ENCODE measurements at places on chromosomes 2 and 18.

DNA sequence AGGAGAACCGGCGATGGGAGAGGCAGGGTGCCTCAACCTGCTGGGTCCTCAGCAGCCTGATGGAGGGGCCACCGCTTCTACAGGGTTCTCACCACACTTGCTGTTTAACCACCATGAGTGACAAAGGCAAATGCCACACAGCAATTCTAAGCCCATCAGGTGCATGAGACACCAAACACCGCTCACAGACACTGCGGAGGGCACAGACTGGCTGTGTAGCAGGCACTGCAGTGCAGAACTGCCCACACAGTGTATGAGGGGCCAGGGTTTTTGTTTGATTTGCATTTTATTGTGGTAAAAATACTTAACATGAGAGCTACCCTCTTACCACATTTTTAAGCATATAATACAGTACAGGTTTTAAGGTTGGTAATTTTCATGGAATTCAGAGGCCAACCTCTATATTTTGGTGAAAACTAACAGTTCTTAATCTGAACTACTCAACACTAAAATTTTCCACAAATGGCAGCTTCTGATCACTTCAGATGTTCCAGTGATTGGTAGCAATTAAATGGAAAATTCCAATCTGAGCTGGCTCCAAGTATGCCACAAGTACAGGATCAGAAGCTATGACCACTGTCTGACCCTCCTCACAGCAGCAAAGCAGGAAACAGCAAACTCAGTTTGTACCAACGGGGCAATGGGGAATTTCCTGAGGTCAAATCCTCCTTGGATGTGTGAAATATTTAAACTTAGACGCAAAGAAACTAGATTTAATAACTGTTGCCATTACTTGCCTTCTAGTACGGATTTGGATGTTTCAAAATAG is 67.7 kb downstream of the FAM210A start:
- DNase-seq, result peak; percentile 12

DNA sequence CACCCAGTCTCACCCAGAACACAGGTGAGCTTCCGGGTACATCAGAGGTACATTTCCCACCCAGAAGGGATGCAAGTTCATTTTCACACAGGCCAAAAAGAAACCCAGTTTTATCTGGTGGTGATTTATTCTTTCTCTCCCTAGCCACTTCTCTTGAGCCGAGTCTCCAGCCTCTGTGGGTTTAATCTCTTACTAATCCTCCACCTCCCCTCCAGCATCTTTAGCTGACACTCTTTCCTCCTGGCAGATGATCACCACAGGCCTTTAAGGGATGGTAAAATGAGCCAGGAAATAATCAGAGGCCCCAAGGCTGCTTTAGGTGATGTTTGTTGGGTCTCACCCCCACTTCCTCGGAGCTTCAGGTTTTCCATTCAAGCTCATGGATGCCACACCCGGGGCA is 145.7 kb upstream of the DLX2 start:
- DNase-seq, result no peak

DNA sequence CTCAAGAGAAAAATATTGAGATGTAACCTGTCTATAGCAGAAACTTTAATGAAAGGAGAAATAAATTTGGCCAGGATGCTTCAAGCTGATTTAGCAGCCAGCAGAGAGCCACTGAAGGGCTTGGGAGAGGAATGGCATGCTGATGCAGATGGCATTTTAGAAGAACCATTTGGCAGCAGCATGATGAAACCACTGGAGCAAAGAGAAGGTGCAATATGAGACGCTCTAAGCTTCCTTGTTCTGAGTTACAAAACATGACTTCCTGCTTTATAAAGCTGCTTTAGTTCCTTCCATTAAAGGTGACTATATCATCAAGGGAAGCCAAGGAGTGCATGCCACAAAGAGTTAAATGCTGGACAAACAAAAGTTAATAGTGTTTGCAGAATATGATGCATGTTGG is 189.7 kb downstream of the PID1 start:
- no peak for DNase-seq

GRCh38 chr18:39772155-39772919 is 2182.7 kb upstream of the PIK3C3 start:
- DNase-seq, result no peak

- DNase-seq, result no peak
These were observed 68.6 kb upstream of the PXDN start for GRCh38 chr2:1812926-1813325.

GRCh38 chr18:23131693-23132319 is 3.5 kb upstream of the CABLES1 start:
- peak; percentile 88 for DNase-seq

GRCh38 chr2:188227713-188228112 is 64.0 kb upstream of the GULP1 start:
- DNase-seq, result no peak

- DNase-seq, result no peak
These were observed 45.3 kb downstream of the CXCR4 start for GRCh38 chr2:136072621-136073020.

DNA sequence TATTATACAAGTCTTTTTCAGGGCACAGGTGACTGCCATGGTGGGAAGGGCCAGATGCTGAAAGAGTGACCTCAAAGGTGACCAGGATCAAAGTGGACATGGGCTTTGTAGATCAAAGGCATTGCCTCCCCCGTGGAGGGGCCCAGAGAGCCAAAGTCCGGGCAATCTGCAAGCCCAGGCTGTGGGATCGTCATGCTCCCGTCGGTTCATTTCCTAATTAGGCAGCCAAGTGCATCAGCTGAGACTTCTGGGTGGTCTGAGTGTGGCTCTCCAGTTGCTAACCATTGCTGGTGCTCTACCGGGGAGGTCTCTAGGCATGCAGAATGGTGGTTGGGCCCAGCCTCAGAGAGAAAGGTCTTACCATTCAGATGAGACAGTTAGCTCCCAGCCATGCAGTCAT is 61.6 kb downstream of the TRIB2 start:
- DNase-seq, result no peak

DNA sequence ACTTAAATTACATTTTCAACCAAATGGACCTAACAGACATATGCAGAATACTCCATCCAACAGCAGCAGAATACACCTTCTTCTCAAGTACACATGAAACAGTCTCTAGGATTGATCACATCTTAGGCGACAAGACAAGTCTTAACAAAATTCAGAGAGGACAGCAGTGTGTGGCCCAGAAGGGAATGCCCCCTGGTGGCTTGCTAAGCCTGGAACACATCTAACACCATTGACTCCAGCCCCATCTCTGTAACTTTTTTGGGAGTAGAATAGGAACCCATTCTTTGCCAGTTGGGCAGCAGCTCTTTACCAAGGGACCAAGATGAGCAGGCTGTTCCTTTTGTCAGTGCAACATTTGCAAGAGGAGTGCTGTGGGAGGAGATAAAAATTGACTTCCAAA is 249.9 kb downstream of the PLCL1 start:
- DNase-seq, result peak; percentile 36

GRCh38 chr18:8174771-8175170 is 434.5 kb upstream of the RAB12 start:
- no peak for DNase-seq

DNA sequence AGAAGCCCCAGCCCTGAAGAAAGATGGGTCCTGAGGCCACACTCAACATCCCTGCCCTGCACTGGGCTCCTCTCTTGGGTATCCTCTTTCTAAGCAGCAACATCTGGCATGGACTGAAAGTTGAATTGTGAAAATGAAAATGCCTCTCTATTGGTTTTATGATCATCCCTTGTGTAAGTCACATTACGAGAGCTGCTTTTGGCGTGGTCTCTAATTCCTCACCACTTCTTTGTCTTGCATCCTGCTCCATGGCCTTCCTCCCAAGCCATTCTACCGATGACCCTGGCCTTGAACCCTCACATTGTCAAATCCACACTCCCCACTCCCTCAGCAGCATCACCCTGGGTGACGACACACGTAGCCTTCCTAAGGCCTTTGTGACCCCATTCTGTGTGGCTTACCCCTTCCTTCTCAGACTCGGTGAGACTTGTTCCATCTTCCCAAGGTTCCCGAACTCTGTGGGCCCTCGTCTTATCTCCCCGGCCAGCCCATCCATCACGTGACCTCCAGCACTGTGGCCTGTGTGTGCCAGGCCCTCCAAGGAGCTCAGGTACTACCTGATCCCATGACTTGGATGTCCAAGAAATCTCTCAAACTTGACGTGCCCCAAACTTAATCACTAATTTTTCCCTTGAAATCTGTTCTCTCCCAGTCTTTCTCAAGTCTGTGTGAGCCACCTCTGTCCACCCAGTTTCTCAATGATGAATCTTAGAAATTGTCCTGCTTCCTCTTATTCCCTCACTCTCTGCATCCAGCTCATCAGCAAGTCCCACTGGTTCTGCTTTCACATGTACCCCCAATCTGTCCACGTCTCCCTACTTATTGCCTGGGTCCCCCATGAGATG is 194.7 kb upstream of the HS6ST1 start:
- no peak for DNase-seq

DNA sequence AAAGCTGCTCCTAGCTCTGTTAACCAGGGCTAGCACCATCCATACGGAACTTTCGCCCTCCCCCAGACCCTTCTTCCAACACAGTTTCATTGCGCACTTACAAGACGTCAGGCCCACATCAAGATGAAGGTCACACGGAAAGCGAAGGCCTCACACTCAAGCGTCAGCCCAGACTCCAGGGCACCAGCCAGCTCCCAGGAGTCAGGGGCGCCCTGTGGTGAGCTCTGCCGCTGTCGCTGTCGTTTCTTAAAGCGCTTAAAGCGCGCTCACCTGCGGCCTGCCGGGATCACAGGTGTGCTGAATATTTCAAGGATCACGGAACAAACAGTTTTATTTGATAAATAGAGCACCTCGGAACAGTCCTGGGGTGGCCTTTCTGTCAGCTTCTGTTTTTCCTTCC is 163.1 kb downstream of the CDH20 start:
- no peak for DNase-seq

GRCh38 chr18:78319961-78320360 is 659.7 kb upstream of the SALL3 start:
- DNase-seq, result no peak
